ENCODE measurements at places on chromosomes 5 and 9.

DNA sequence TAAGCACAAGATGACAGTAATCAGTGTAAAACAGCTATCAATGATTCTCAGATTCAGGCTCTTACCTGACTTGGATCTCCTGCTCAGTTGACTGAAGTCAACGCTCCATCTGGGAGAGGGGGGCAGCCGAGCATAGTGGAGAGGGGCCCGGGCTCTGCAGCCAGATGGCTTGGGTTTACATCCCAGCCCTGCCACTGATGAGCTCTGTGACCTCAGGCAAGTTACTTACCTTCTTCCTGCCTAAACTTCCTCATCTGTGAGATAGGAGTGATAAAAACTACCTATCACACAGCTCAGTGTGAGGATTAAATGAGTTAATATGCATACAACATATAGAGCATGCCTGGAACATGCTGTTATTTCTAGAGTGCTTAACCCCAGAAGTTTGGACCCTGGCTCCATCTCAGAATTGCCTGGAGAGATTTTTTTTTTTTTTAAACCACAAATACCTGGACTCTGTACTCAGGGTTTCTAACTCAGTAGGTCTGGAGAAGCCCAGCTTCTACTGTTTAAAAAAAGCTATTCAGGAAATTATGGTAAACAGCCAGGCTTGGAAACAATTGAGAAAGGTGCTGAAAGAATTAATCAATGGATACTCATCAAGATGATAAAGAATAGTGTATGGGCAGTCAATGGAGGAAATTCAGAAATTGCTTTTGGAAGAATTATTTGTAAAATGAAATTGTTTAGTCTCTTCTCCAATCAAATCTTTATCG lies 72.2 kb downstream of the ANKRD55 start:
- no peak for DNase-seq

DNA sequence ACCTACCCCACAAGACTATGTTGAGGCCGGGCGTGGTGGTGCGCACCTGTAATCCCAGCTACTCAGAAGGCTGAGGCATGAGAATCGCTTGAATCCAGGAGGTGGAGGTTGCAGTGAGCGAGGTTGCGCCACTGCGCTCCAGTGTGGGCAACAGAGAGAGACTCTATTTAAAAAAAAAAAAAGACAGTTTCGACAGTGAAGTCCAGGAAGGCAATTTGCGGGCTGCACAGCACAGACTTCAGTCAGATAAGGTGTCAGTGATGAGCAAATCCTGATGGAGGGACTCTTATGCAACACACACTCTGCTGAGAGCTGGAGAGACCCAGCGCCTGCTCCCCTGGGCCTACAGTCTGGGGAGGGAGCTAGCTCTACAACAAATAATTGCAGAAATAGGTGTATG lies 14.2 kb downstream of the CCNJL start:
- no peak for DNase-seq

- no peak for DNase-seq
These were observed 16.9 kb downstream of the S1PR3 start for GRCh38 chr9:89008055-89008743.

GRCh38 chr5:174310706-174311105 lies 265.2 kb downstream of the NSG2 start:
- DNase-seq: no peak

DNA sequence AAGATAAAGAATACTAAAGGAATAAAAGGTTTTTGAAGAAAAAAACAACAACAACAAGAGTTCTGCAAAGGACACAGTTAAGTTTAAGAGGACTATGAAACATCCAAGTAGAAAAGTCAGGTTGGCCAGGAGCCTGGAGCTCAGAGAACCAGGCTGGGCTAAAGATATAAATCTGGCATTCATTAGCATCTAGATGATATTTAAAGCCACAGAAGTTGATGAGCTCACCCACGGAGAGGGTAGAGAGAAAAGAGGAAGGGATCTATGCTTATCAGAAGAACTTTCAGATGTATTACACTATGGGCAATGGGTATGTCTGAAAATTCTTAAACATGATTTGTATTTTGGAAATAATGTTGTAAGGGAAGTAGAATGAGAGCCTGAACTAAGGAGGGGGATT lies 9.9 kb downstream of the MIER3 start:
- DNase-seq: no peak

- no peak for DNase-seq
These were observed 299.3 kb downstream of the DIRAS2 start for GRCh38 chr9:90343366-90343765.

DNA sequence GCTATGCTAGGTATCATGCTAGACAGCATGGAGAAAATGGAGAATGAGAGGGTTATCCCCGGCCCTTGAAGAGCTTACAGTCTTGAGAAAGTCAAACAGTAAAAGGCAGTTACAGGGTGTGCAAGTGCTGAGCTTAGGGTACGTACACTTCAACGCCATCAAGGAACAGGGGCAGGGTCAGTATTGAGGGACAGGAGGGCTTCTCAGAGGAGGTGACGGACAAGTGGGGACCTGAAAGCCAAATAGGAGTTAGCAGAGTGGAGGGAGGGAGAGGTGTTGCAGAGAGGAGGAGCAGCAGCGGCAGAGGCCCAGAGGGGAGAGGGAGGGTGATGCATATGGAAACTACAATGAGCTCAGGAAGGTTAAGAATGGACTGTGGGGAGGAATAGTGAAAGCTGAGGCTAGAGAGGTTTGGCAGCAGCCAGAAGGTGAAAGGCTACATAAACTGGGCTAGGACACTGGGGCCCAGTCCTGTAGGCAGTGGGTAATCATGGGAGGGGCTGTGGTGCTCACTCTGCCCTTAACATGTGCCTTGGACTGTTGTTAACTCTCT lies 88.0 kb downstream of the NRG2 start:
- DNase-seq: no peak

DNA sequence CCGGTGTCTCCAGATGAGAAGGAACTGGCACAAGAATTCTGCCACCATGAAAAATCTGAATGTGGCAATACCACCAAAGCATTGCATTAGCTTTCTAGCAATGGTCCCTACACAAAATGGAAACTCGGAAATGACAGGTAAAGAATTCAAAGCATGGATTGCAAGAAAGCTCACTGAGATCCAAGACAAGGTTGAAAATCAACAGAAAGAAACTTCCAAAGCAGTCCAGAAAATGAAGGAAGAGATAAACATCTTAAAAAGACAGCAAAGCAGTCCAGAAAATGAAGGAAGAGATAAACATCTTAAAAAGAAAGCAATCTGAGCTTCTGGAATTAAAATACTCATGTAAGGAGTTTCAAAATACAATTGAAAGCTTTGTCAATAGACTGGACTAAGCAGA lies 16.8 kb upstream of the GRXCR2 start:
- no peak for DNase-seq

- no peak for DNase-seq
These were observed 75.4 kb downstream of the GRIA1 start for GRCh38 chr5:153565822-153566221.

DNA sequence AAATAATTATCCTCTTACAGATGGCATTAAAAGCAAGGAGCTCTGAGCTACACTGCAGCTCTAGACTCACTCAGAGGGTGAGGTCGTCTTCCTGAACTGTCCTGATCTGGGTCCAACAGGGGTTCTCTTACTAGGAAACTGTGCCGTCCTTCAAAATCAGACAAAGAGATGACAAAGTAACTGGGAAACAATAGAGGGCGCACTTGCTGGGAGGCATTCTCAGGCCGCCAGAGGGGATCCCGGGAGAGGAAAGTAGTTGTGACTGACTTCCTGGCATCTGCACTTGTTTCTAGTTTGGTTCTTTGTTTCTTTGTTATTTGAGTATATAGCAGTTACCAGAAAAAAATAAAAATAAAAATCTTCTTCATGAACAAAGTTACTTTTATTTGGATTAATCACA lies 142.9 kb upstream of the MSX2 start:
- no peak for DNase-seq

- DNase-seq: no peak
These were observed 58.2 kb downstream of the NDFIP1 start for GRCh38 chr5:142166754-142167153.

DNA sequence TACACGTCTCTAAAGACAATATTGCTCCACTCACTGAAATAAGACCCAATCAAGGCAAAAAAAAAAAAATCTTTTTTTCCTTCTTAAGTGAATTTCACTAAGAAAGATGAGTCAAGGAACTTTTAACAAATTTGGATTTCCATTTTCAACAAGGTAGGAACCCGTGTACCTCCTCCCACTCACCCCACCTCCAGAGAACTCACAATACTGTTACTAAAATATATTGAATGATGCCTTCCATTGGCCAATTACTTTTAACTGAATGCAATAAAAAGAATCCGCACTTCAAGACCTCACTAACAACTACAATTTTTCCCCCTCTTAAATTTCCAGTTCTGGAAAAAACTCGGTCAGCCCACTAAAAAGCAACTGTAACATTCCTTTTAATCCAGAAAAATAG lies 50.7 kb downstream of the FBXW11 start:
- no peak for DNase-seq

- DNase-seq: no peak
These were observed 43.3 kb downstream of the CREBRF start for GRCh38 chr5:173099461-173099860.

- DNase-seq: no peak
These were observed 159.2 kb upstream of the SLC24A2 start for GRCh38 chr9:19947996-19948395.

GRCh38 chr9:108708448-108708847 lies 147.3 kb downstream of the ACTL7B start:
- no peak for DNase-seq

DNA sequence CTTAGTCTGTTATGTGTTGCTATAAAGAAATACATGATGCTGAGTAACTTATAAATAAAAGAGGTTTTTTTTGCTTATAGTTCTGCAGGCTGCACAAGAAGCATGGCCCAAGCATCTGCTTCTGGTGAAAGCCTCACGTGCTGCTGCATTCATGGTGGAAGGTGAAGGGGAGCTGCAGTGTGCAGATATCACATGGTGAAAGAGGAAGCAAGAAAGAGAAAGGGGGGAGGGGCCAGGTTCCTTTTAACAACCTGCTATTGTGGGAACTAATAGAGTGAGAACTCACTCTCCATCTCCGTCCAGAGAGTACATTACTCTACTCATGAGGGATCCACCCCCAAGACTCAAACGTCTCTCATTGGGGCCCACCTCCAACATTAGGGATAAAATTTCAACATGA lies 12.5 kb upstream of the PARP8 start:
- no peak for DNase-seq

- DNase-seq: no peak
These were observed 55.2 kb upstream of the TMEM215 start for GRCh38 chr9:32728181-32728580.

- DNase-seq: no peak
These were observed 218.7 kb downstream of the TRPM3 start for GRCh38 chr9:70902692-70903131.

- peak; percentile 7 for DNase-seq
These were observed 423.8 kb downstream of the SPOCK1 start for GRCh38 chr5:137075163-137075970.

- no peak for DNase-seq
These were observed 1280.2 kb upstream of the C9orf72 start for GRCh38 chr9:28853477-28853876.

GRCh38 chr9:70683841-70684240 lies 269.4 kb upstream of the KLF9 start:
- DNase-seq: no peak

DNA sequence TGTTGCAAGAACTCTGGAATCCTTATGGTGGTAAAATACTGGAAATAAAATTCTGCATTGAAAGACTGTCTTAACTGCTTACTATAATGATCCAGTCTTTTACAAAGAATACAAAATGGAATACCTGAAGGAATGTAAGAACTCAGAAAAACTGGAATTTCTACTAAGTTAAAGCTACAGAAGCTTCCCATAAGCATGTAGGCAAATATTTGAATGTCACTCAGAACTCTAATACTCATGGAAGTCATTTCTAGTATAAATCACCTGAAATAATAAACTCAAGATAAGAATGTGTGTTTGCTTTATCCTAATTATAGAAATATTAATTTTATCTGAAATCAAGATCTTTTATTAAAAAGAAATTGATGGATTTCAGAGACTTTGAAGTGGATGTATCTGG lies 54.8 kb downstream of the FEM1C start:
- DNase-seq: no peak

- no peak for DNase-seq
These were observed 247.2 kb downstream of the KIF4B start for GRCh38 chr5:155260798-155261197.

DNA sequence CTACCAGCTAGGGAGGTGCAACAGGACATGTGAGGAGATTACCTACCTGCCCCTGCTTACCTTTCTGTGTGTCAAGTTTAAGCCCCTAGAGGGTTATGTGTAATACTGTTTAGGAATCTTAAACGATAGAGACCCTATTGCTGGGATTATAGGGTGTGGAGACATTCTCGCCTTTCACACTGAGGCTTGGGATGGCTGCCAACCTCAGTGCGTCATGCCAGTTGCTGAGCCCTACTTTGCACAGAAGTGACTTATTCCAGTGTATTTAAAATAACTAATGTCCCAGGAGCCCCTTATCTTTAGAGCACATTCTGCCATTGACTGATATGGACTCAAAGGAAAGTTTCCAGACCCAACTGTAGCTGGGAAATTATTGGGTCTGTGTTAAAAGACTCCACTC lies 76.6 kb upstream of the XPA start:
- DNase-seq: no peak

DNA sequence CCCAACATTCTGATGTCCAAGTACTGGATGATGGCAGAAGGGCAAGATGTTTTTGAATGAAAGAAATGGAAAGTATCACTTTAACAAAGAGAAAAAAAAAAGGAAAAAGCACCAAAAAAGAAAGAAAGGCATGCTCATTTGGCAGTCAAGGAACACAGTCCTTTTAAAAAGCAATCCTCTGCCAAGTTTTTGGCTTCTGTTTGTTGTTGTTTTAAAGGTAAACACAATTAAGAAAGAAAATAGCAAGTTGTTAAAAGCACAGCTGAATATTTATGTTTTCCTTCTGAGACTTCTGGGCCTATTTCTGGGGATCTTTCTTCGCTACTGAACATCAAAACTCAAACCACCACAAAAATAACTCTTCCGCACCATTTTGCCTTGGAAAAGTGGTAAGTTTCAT lies 162.1 kb downstream of the TRPM3 start:
- no peak for DNase-seq

DNA sequence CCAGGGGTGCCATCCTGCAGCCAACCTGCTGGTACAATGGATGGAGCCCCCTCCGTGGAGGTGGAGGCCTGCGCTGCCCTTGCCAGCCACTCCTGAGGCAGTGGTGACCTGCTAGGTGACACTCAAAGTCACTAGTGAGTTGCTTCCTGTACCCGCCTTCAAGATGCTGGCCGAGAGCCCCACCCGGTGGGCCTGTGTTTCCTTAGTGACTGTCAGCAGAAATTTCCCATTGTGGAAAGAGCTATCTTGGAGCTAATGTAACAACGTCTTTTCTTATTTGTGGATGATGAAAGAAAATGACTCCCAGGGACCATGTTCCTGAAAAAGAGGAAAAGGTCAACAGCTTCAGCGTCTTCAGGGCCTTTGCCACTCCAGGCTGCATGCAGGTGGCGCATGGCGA lies 117.0 kb upstream of the BOD1 start:
- no peak for DNase-seq

GRCh38 chr5:138698713-138699112 lies 54.5 kb upstream of the CTNNA1 start:
- no peak for DNase-seq
